Endothelial cell (in vitro differentiated cells): ENCODE measurements at places on chromosomes 5 and 9.

DNA sequence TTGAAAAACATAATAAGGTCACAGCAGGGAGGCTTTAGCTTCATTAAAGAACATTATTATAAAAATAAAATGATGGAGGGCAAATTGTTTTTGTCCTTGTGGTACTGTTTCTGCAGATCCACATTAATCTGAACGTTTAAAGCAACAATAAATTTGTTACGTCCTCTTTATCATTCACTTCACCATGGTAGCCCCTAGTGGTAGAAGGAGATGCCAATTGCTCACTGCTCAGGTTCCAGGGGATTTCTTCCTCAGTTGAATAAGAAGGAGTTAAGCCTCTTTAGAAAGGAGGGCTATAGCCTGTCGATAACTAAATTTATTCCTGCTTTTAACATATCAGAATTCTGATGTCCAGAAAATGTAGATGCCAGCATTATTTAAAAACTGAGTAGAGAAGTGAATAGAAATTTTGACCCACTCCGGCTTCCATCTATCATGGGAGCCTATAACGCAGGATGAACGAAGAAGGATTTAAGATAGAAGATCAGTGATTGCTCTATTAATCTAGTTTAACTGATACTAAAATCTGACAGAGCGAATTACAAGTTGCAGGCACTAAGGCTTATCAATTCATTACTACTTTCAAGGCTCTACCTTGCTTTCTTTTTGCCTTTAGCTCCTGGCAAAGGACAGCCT, 692.3 kb downstream of the PTPRD start:
- H3K27ac ChIP-seq, result no peak overlapping the region
- H3K4me1 ChIP-seq, result no peaks in the 10 kb centered on the region
- H3K4me3 ChIP-seq, result no peak overlapping the region

DNA sequence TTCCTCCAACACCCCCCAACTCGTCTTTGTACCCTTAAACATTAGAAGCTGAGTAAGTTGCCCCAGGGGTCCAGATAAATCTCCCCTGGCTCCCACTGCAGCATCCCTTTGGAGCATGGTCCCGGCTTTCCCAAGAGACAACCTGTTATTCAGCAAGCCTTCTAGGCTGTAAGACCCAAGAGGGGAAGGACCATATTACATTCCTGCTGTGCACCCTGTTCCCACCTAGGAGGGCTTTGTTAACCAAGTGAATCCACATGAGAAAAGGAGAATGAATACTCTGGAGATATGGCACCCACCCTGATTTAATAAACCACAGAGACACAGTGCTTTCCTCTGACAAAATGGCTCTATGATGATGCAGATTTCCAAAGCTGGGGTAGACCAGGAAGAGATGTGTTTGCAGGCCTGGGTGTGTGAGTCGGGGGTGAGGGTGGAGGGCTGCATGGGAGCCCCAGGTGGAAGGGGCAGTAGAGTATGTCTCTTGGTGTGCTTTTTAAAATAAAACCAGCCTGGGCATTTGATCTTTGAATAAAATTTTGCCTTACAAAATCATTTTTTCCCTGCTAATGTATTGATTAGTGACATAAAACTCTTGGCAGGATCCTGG, 325.2 kb downstream of the DRD1 start:
- no peaks in the 10 kb centered on the region for H3K27me3 ChIP-seq
- no peak for DNase-seq
- H3K4me3 ChIP-seq, result no peak overlapping the region
- H3K36me3 ChIP-seq, result no peaks in the 10 kb centered on the region
- H3K27ac ChIP-seq, result no peak overlapping the region
- no peaks in the 10 kb centered on the region for H3K4me1 ChIP-seq

GRCh38 chr9:138105561-138106505, 228.3 kb downstream of the CACNA1B start:
- H3K36me3 ChIP-seq, result peaks cover 7% of the 10 kb centered on the region
- DNase-seq, result no peak
- peaks cover 2% of the 10 kb centered on the region for H3K27me3 ChIP-seq
- no peak overlapping the region for H3K4me3 ChIP-seq
- H3K27ac ChIP-seq, result no peak overlapping the region

DNA sequence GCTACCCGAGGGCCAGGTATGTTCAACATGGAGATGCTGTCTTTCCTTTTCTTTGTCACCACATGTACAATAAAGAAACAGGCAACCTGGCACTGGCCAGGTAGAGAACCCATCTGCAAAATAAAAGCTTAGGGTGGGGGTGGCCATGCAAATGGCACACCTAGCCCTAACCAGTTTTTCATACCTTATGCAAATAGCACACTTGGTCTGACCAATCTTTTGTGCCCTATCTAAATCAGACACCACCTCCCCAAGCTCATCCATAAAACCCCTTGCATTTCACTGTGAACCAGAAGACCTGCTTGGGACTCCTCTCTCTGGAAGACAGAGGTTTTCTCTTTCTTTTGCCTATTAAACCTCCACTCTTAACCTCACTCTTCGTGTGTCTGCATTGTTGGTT, 33.9 kb downstream of the JAKMIP2 start:
- no peak overlapping the region for H3K27ac ChIP-seq
- DNase-seq, result no peak
- H3K4me3 ChIP-seq, result no peak overlapping the region
- no peaks in the 10 kb centered on the region for H3K36me3 ChIP-seq
- no peaks in the 10 kb centered on the region for H3K27me3 ChIP-seq

- peaks cover 15% of the 10 kb centered on the region for H3K4me1 ChIP-seq
- no peak overlapping the region for H3K27ac ChIP-seq
- H3K27me3 ChIP-seq, result no peaks in the 10 kb centered on the region
- no peak for DNase-seq
- H3K4me3 ChIP-seq, result no peak overlapping the region
- H3K36me3 ChIP-seq, result peaks cover 9% of the 10 kb centered on the region
Observed at GRCh38 chr5:16914108-16914435, 22.0 kb downstream of the MYO10 start.

- H3K27ac ChIP-seq, result no peak overlapping the region
- H3K36me3 ChIP-seq, result no peaks in the 10 kb centered on the region
- no peaks in the 10 kb centered on the region for H3K4me1 ChIP-seq
Observed at GRCh38 chr5:39461007-39461682, 36.4 kb upstream of the DAB2 start.

DNA sequence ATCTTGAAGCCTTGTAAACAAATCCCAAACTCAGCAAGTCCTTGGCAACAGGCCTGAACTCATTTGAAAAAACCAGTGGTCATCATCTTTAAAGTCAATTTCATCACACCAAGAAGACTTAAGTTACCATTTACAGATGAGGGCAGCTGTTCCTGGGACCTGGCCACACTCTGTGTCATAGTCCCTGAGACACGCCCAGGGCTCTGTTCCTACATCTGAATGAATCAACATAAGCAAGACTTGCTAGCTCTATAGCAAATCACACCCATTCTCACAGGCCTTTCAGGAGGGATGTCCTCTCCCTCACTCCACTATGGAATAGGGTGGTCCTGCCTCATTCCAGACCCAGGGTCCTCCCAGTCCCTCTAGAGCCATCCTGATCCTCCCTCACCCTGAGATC, 142.8 kb downstream of the NSG2 start:
- H3K27me3 ChIP-seq, result peaks cover 2% of the 10 kb centered on the region
- H3K4me3 ChIP-seq, result no peak overlapping the region
- H3K27ac ChIP-seq, result no peak overlapping the region
- DNase-seq, result no peak
- H3K36me3 ChIP-seq, result no peaks in the 10 kb centered on the region

GRCh38 chr9:113289091-113289490, 13.6 kb downstream of the PRPF4 start:
- H3K4me1 ChIP-seq, result no peaks in the 10 kb centered on the region
- no peak overlapping the region for H3K27ac ChIP-seq
- peaks cover 46% of the 10 kb centered on the region for H3K36me3 ChIP-seq
- H3K4me3 ChIP-seq, result no peak overlapping the region
- no peaks in the 10 kb centered on the region for H3K27me3 ChIP-seq

- no peak overlapping the region for H3K27ac ChIP-seq
- no peak overlapping the region for H3K4me3 ChIP-seq
- H3K27me3 ChIP-seq, result peaks cover 13% of the 10 kb centered on the region
- peaks cover 4% of the 10 kb centered on the region for H3K36me3 ChIP-seq
- peaks cover 2% of the 10 kb centered on the region for H3K4me1 ChIP-seq
Observed at GRCh38 chr9:93818827-93819472, 136.2 kb downstream of the BARX1 start.

DNA sequence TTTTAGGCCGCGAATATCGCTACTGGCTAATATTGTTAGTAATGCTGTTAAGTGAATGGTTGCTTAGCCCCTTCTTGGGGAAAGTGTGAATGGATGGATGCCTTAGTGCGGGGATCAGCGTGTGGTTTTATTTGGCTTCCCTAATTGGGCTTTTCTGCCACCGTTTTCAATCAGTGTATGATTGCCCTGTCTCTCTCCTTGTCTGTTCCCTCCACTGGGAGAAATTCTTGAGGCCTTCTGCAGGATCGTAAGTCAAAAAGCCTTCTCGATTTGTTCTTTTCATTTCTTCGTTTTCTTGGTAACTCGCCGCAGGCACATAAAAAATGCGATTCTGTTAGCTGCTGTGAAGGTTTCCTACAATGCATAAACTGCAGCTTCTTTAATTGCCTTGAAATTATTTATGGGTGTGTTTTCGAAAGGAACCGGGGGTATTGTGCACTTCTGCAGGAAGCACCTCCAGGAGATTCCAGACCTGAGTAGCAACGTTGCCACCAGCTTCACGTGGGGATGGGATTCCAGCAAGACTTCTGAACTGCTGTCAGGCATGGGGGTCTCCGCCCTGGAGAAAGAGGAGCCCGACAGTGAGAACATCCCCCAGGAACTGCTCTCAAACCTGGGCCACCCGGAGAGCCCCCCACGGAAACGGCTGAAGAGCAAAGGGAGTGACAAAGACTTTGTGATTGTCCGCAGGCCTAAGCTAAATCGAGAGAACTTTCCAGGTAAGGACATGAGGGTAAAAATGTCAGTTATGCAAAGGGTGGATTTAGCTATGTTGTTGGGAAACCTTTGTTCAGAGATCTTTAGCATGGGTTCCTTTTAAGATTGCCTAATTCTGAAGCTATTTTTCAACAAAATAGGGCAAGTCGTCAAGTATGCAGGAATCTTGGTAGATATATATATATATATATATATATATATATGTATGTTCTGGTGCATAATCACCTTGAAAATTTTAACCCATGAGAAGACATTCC, 700 bp downstream of the SKP2 start:
- peak overlapping the region; percentile 94 for H3K4me3 ChIP-seq
- no peak for DNase-seq
- peaks cover 13% of the 10 kb centered on the region for H3K36me3 ChIP-seq
- H3K27me3 ChIP-seq, result peaks cover 2% of the 10 kb centered on the region

- peaks cover 2% of the 10 kb centered on the region for H3K4me1 ChIP-seq
- H3K36me3 ChIP-seq, result no peaks in the 10 kb centered on the region
Observed at GRCh38 chr5:56264417-56265025, 31.4 kb upstream of the ANKRD55 start.
